ENCODE measurements at places on chromosomes 6 and 20.
A peak's percentile ranks its signal among the peaks of the same experiment; 100 is the strongest.

DNA sequence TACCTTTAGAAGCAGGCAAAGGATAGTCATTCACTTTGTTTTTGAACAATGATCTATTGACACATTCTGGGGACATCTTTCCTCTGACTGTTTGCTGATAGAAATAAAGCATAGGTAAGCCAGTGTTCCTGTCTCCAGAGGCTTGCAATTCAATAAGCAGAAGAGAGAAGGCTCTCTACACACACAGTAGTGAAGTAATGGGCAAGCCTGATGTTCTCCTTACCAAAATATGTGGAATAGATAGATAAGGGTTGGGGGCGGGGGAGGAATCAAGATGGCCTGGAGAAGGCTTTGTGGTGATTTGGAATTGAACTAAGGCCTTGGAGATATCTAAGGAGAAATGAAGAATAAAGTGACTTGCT, 27.3 kb downstream of the PAQR8 start:
- no peak for DNase-seq

DNA sequence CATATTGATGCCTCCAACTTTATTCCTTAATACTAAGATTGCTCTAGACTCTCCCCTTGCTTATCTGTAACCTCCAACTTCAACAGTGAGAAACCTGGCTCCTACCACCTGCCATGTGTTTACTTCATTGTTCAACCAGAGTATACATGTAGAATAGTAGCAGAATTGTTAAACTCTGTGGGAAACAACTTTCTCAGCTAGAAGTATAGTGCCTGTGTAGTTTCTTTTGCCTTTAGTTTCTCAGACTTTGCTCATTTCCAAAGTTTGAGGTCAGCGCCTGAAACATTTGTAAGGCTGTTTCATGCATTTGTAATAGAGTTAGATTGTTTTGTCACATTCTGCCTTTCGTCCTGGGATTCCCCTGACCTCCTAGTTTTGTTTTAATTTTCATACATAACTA, 34.9 kb upstream of the HECA start:
- no peak for DNase-seq

DNA sequence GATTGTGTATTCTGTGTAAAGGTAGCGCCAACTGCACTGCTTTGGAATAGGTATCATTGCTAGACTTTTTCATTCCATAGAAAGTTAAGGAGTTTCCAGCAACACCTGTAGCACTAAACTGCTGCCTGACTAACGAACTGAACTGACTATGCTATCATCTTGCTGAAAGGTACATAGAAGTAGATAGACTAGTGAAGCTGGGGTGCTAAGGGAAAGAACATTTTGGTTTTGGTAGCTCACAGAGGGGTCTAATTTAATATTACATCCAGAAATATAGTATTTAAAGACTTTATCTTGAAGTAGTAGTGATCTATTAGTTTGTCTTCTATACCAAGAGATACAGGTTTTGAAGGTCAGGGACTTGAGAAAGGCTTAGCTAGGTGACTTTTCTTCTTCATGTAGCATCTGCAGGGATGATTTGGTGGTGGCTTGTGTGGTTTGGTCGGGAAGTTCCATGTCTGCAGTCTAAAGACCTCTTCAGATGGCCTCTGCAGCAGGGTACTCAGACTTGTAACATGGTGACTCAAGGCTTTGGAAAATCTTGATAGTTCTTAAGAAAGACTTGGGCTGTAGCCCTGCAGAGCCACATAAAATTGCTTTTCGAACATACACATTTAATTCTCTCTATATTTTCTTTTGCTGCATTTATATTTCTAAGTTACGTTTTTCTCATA, 10.2 kb downstream of the SENP6 start:
- DNase-seq = peak; percentile 30

- no peak for DNase-seq
These were observed 10.6 kb downstream of the FKBP5 start for GRCh38 chr6:35678021-35678654.

- no peak for DNase-seq
These were observed 75.6 kb downstream of the CNBD2 start for GRCh38 chr20:36043892-36044515.

DNA sequence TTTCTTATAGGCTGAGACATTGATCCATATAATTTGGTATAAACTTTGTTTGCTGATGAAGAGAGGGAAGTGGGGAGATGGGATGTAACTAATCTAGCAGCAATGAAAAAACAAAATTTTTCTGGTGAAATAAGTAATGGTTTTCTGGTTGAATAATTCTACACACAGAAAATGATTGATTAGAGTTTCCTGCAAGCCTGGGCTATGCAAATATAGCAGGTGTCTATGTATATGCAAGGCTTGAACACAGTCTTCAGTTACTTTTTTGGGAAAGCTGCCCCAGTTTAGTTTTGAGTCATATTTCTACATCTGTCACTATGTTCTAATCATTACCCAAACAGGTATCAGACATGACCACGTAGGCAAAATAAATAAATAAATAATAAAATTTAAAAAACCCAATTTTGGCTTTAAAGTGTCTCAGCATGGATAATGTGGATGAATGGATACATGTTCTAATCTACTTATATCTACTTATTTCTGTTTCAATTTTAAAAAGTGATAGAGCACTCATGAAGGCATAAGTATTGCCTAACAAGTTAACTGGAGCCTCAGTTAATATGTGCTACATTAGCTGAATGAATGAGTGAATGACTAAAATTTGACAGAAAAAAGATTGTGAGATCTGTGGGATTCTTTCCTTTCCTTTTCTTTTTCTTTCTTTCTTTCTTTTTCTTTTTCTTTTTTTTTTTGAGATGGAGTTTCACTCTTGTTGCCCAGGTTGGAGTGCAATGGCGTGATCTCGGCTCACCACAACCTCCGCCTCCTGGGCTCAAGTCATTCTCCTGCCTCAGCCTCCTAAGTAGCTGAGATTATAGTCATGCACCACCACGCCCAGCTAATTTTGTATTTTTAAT, 37.2 kb upstream of the TFB1M start:
- no peak for DNase-seq

DNA sequence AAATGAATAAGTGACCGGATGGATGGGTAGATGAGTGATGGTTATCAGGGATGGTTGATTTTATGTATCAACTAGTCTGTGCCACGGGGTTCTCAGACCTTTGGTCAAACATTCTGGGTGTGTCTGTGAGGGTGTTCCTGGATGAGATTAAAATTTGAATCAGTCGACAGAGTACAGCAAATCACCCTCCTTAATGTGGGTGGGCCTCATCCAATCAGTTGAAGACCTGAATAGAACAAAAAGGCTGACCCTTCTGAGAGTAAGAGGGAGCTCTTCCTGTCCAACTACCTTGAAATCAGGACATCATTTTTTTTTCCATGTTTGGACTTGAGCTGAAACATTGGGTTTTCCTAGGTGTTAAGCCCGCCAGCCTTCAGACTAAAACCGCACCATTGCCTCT, 136.4 kb upstream of the ATXN1 start:
- no peak for DNase-seq

DNA sequence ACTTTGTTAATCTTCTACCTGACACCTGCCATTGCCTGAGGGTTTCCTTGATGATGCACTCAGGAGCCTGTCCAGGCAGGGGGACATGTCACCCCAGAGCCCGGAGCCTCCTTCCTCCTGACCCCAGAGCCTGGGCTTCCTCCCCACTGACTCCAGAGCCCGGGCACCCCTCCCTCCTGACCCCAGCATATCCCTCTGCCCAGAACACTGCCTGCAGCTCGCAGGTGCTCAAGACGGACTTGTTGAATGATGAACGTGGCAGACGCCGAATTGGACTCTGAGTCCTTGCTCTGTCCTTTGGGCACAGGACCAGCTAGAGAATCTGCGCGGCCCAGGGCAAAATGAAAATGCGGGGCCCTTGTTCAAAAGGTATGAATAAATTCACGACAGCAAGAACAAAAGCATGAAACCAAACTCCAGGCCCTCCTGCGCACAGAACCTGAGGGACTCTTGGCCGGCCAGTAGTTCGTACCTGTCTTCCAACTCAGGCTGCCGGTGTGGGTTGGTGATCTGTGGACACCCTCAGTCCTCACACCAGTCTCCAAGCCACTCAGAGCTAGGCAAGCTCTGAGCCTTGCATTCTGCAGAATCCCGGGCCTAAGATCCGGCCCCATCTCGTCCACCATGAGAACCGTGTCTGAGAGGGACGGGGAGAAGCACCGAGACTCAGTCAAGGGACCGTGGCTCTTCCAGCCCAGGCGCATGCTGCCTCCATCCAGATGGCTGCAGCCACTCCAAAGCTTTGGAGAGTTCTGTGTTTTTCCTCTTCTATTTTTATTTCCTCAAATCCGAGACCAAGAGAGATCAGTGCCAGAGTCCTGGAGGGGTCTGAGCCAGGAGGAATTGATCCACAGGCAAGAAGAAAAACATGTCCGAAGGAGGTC, 104.7 kb downstream of the BMP7 start:
- DNase-seq = no peak

DNA sequence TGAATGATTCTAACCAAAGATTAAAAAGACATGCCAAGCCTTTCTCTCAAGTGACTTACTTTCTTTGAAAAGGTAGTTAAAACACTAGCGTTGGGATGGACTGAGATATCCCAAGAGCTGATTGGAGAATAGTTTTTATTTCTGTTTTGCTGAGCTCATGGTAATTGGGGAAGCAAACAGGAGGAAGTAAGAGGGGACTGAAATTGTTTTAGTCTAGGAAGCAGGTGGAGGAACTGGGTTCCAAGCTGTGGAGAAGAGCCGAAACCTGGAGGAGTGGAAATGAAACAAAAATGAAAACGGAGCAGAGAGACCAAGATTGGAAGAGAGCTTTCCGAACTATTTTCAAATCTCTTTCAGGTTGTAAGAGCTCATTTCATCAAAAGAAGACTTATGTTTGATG, 59.9 kb upstream of the TENT5A start:
- no peak for DNase-seq

- no peak for DNase-seq
These were observed 93.4 kb upstream of the NAA20 start for GRCh38 chr20:19923762-19924161.

GRCh38 chr6:157263146-157263545, 60.2 kb downstream of the TMEM242 start:
- DNase-seq = no peak

DNA sequence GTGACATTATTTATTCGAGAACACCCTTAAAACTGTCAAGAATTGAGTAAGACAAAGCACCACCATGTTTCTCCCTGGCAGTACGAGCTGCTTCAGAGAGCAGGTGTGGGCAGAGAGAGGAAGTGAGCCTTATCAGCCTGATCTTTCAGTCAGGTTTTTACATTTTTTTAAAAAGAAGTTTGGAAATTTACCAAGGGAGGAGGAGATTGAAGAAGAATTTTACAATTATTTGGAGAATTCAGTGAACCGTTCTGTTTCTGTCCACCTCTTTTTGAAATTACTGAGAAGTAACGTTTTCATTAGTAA, 75.5 kb downstream of the ZDHHC14 start:
- no peak for DNase-seq

- no peak for DNase-seq
These were observed 101.3 kb downstream of the MYB start for GRCh38 chr6:135282395-135282794.

GRCh38 chr20:48194583-48194982, 409.3 kb upstream of the SULF2 start:
- no peak for DNase-seq

DNA sequence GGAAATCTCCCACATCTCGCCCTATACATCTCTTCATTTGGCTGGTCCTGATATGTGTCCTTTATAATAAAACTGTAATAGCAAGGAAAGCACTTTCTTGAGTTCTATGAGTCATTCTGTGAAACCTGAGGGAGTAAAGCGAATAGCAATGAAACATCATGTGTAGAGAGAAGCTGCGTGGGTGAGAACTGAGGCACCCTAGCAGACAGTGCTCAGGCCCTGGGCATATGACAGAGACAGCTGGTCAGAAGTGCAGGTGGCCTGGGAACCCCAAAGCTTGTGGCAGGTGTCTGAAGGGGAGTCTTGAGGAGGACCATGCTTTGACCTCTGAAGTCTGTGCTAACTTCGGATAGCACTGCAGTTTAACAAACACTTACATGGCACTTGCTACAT, 1.3 kb upstream of the BLOC1S5 start:
- DNase-seq = no peak

DNA sequence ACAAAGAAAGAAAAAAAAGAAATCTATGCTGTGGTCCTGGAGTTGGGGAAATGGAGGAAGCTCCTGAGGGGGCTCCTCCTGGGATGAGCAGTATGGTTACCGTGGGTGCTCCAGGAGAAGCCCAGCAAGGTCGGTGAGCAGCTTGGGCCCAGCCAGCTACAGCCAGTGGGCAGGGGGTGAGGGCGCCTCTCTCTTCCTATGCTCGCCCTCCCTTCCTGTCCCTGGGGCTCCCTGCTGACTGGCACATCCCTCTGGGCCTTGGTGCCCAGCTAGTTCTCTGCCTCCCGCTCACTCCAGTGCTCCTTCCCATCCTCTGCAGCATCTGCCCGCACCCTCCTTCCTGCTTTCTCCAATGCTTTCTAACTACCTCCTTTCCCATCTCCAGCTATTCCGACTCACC, 16.6 kb downstream of the CD40 start:
- no peak for DNase-seq

GRCh38 chr6:157556671-157557430, 175.9 kb downstream of the ZDHHC14 start:
- no peak for DNase-seq

GRCh38 chr20:24915440-24915839, 33.6 kb upstream of the CST7 start:
- no peak for DNase-seq

GRCh38 chr6:126824226-126824625, 294.2 kb upstream of the RSPO3 start:
- DNase-seq = no peak

DNA sequence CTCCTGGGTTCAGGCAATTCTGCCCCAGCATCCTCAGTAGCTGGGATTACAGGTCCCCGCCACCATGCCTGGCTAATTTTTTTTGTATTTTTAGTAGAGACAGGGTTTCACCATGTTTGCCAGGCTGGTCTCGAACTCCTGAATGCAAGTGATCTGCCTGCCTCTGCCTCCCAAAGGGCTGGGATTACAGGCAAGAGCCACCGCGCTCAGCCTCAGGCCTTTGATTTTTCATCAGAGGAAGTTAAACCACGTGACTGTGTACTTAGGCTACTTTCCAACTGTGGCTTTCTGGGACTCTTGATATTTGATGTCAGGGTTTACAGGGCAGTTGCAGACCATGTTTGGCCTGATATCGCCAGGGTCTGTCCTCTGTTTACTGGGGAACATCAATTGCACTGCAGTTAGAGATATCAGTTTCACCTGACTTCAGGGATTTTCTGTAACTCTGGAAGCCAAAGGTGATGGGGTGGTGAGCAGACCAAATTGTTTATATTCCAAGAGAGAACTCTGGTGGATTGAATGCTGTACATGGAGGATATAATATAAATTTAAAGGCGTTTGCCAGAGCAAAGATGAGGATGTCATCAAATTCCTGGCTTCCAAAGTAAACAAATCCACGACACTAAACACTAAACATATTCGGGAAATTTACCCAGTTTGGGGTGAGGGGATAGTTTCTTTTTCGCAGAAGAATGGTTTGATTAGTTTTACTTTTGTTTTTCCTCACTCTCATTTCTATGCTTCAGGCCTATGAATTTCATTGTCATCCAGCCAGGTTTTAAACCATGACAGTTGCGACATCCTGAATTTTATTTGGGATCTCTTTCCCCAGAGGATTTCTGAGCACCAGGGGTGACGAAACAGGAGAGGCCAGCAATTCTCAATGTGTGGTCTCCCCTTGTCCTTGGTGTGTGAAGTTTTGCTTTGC, 4.2 kb downstream of the PSMF1 start:
- no peak for DNase-seq

GRCh38 chr20:55424968-55425367, 580.4 kb downstream of the CBLN4 start:
- DNase-seq = no peak

- DNase-seq = no peak
These were observed 39.6 kb downstream of the HLA-F start for GRCh38 chr6:29762781-29763214.

GRCh38 chr6:52155791-52156576, 30.2 kb upstream of the IL17A start:
- no peak for DNase-seq

All from activated gamma-delta T cell treated with anti-CD3 and anti-CD28 coated beads, Interleukin-2, amount 50 U/mL, for 16 hours (primary cell).